Inflammatory macrophage treated with lipopolysaccharide for 1 hour (primary cell): ENCODE measurements at places on chromosomes 5 and 9.

DNA sequence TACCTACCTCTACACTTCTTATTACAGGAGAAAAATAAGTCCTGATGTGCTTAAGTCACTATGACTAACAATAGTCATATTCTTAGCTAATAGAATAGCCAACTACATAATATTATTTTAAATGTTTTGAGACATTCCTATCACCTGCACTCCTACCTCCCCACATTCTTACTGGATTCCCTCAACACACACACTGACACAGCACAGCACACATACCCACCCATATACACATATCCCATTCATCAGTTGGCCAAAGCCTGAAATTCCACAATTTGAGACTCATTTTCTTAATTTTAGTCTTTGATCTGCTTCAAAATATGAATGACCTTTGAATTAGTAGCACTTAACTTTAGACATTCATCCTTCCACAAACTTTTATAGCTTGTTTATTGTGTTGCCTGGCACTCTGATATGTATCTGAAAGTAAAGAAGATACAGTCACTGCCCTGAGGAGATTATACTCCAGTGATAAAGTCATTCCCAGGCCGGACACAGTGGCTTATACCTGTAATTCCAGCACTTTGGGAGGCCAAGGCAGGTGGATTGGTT is 168.3 kb upstream of the RASA1 start:
- DNase-seq, result no peak

DNA sequence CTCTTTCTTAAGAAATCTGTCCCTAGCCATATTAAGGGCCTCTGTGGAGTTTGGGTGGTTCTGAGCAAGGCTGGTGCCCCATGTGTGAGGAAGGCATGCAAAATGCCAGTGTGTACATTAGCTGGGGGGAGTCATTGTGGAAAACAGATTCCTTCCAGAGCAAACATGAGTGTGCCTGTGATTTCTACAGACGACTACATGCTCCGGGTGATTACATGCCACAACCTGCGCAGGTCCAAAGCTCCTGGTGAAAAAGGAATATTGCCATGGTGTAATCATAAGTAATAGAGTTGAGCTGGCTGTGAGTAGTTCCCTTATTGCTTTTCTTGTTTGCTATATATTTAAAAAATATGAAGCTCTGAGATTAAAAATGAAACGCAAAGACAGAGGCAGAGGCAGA is 102.1 kb downstream of the ACER2 start:
- no peak for DNase-seq

DNA sequence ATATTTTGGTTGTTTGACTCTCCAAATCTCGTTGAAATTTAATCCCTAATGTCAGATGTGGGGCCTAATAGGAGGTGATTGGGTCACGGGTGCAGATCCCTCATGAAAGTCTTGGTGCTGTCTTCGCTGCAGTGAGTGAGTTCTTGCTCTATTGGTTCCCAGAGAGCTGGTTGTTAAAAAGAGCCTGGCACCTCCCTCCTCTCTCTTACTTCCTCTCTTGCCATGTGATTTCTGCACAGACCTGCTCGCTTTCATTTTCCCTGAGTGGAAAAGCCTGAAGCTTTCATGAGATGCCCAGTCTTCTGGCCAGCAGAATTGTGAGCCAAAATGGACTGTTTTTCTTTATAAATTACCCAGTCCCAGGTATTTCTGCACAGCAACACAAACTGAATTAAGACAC is 221.6 kb downstream of the MAT2B start:
- DNase-seq, result no peak

GRCh38 chr9:123365287-123365880 is 9.4 kb downstream of the CRB2 start:
- DNase-seq, result no peak

DNA sequence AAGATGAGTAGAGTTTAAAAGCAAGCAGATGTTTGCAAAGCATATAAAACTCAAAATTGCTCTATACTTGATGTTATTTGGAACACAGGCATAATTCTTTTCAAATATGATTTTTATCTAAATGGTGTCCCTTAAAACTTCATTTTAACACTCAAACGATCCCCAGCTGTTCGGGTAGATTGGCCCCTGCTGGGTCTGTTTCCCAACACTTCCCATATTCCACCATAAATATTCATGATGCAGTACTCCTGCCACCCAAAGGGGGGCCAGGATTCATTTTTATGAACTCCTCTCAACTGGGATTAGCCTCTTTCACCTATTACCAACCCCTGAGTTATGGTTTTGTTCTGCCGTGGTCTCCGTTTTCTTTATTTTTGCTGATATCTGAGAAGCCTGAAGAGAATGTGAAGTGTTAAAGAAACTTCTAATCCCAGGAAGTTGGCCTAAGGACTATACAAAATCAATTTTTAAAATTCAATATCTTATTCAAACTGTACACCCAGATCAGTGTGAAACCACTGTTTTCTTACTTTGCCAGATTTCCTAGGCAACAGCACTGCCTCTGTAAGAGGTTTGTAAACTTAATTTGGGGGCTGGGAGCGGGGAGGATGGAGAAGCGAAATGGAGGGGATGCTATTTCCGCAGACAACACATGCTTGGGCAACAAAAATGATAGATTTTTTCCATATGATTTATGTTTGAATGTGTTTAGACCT is 384.1 kb downstream of the DMRT2 start:
- DNase-seq, result no peak

- no peak for DNase-seq
Observed at GRCh38 chr9:29209748-29210291, 1636.5 kb upstream of the C9orf72 start.

DNA sequence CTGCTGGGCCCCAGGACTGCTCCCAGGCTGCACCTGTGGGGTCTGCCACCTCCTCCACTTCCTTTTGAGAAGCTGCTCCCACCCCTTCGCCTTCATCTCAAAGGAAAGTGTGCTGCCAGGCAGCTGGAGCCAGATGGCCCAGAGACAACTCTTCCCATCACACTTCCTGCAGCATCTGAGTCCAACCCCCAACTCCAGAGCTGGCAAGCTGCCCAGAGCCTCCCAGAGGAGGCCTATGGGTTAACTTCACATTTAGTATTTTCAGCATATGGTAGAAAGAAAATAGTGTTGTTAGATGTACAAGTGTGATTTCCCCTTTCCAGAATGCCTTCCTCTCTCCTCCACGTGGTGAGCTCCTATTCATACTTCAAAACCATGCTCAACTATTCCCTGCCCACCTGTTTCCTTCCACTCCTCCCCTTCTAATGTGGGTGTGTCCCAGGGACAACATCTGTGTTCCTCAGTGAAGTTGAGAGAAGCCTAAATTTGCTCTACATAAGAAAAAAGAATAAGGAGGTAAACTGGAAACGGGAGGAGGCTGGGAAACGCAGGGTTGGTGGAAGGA is 38.6 kb upstream of the KCNMB1 start:
- no peak for DNase-seq

DNA sequence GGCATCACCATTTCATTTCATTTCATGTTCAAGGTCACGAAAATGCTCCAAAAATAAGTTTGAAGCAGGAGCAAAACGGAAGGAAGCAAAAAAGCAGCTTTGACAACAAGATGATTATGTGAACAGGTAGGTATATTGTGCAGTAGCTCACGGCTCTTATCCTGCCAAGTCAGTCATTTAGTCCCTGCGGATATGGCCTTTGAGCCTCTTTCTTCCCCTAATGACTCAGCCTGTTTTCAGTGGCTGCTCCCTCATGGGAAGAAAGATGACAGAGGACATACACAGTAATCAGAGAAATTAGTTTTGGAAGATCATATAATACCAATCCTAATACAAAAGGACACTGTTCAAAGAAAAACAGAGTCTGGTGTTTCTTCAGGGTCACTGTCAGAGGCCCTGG is 155.8 kb upstream of the GRAMD2B start:
- no peak for DNase-seq

- DNase-seq, result no peak
Observed at GRCh38 chr5:51385216-51385615, 2.0 kb downstream of the ISL1 start.

DNA sequence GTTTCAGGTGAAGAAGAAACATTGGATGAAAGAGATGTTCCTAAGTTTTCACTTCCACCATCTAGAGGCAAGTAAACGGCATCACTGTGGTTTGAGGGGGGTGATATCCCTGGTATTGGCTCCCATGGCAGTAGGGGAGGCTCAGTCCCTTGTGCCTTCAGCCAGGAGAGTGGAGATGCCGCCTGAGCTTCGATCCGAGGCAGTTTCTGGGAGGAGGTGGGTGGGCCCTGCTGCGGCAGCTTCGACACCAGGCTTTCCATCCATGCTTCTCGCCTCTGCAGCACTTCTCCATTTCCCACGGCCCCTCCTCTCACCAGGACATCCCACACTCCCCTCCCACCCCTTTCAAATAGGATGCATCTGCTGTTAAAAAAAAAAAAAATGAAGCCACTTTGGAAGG is 258.3 kb downstream of the GADD45G start:
- no peak for DNase-seq

DNA sequence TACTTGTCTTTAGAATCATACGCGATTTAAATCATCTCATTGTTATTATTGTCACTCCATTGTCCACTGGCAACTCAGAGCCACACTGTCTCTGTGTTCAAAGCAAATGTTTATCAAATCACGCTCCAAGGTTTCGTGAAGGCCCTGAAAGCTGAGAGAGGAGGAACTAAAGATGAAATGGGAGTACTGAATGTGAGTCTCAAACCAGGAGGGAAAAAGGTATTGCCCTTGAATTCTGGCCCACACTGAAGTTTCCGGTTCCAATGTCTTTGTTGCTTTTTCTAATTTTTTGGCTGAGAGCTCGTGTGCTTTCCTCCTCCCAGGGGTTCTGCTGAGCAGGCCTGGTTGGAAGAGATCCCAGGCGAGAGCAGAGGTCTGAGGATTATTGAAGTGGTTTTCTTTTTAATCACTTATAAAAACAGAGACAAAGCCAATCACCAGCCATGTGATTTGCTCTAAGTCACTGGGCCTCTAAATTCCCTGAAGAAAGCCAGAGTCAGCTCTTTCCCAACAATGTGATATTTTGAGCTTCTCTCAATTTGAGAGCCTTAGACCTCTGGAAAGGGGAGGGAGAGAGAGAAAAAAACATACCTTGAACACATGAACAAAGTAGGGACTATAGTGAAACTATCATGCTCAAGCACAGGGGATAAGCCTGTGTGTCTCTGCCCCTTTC is 420.8 kb upstream of the GRAMD2B start:
- no peak for DNase-seq

DNA sequence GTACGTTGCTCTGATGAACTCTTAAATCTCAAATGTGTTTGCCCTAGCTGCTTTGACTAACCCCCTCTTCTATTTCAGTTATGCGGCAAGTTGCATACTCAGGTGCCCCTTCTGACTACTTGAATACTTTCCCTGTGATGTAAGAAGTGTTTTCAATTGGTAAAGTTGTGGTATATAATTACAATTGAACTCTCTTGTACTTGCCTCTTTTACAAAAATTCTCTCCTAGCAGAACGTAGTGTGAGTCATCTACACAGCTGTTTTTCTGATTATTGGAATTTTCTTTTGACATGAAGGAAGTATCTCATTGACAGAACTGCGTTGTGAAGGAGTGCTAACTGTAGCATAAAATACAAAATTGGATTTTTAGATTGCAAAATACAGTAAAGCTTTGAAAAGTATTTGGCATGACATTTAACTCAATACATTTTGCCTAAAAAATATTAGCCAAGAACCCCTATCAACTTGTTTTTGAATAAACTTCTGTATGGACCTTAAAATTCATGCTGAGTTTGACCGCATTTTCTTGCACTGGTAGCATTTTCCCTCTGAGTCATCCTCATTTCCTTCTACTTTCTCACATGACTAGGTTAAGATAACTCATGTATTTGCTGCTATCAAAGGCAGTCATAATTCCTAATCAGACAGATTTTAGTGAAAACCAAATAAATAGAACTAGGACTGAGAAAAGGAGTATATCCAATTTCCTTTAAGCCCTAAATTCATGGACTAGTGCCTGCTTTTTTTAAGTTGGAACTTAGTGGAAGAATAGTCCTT is 6.3 kb downstream of the CRHBP start:
- peak; percentile 64 for DNase-seq

- no peak for DNase-seq
Observed at GRCh38 chr5:178428341-178429155, 161.6 kb downstream of the COL23A1 start.

DNA sequence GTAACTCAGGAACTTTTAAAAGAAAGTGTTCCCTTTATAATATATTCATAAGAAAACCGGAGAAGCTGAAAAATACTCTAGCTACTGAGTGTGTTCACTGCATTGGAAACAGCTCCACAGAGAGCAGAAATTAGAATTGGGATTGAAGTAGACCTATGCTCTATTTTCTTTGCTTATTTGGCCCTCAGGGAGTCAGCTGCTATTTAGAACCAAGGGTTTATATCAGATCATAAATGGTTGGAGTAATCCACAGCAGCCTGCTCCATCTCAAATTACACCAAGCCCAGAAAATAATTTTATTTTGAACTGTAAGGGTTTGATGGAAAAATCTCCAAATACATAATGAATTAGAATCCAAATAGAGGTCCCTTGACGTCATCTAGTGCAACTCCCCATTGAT is 202.6 kb downstream of the ADAMTSL1 start:
- no peak for DNase-seq

GRCh38 chr5:98779264-98779877 is 5.9 kb downstream of the RGMB start:
- no peak for DNase-seq

DNA sequence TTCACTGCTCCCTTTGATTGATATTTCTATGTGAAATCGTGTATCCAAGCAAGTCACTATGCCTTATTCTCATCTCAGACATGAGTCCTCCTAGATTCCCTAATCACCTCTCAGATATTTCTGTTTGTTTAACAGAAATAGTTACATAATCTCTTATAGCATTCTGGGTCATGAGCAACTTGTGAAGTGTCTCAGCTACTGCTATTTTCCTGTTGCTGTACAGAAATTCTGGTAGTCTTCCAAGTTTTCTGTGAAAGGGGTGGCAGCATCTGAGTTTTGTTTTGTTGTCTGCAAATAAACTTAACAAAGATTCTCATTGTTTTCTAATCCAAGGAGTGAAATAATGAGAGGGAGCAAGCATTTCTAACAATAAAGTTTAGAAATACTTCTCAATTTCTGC is 256.9 kb upstream of the ST8SIA4 start:
- no peak for DNase-seq

DNA sequence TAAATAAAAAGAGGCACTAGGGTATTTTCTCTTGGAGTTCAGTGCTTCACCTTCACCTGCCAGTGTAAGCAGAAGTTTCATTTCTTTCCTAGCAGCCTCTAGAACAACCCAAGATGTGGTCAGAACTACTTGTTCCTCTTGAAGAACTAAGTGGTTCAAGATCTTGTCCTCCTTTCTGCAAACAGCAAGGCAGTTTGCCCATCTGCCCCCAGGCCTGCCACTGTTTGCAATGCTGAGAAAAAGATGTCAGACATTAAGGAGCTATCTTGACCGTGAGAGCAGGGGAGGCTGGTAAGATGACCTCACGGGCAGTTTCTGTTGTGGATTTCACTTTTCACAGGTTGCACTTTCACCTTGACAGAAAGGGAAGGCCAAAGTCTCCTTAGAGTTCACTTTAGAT is 52.0 kb upstream of the KLF4 start:
- DNase-seq, result no peak

DNA sequence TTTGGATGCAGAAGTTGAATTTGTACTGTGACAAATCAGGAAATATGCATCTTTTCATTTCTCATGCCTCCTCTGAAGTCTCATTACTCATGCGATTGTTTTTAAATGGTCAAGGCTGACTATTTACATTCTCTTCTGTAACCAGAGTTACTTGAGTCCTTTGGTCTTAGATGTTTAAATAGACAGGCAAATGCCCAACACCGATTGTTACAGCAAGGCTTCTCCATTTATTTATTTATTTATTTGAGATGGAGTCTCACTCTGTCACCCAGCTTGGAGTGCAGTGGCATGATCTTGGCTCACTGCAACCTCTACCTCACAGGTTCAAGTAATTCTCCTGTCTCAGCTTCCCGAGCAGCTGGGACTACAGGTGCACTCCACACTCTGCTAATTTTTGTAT is 72.7 kb upstream of the SLC28A3 start:
- no peak for DNase-seq

- no peak for DNase-seq
Observed at GRCh38 chr9:128906741-128907140, 14.0 kb upstream of the PHYHD1 start.
